ENCODE measurements at places on chromosomes 6 and 20.

DNA sequence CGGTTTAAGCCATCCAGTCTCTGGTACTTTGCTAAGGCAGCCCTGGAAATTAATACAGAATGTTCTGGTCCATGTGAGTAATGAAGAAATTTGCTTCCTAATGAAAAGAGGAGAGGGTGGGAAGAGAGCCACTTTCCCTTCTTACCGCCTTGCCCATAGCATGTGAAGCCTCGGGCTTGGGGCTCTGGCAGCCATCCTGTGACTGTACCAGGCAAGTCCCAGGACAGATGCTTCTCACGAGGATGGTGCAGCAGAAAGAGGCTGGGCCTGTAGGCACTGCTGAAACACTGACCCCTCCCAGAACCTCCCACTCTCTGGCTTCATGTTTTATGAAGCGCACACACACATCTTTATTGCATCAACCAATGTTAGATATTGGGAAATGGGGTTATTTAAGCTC, 74.8 kb downstream of the IYD start:
- DNase-seq: no peak

- DNase-seq: no peak
These were observed 524.0 kb downstream of the CD83 start for GRCh38 chr6:14641423-14642135.

DNA sequence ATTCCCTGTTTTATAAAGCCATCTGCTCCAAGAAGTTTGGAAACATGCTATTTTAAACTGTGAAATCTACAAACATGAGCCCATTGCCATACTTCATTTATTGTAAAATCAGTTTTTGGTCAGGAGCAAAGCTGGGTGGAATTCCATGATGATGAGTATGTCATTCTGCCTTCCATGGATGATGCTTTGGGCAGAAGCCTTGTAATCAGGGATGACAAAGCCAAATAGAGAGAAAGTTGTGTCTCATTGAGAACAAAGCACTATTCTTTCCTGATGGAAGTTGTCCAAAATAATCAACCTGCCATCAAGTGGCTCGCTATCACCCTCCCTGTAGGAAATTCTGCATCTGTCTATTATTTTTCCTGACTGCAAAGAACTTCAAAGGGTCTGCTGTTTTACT, 313.0 kb upstream of the DEFB112 start:
- DNase-seq: no peak

DNA sequence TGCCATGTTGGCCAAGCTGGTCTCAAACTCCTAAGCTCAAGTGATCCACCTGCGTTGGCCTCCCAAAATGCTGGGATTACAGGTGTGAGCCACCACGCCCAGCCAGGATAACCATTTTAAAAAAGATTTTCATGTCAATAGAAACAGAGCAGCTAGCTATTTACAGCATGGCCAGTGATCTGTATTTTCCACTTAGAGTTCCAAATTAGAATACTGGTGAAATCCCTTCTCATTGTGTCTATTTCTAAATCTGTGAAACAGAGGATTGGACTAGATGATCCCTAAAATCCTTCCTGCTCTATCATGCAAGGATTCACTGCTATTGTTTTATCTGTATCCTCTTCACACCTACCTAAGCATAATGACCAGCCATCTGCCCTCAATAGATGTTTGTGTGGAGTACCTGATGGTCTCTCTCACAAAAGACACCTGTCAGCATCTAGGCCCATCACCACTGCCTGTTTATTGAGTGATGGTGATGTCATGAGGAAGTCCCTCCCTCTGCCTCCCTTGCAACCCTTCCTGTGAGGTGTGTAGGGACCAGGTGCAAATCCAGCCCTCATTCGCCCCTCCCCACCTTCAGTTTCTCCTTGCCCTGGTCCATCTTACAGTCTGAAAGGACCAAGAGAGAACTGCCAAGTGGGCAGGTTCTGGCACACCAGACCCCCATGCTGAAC, 26.5 kb upstream of the SMIM29 start:
- no peak for DNase-seq

DNA sequence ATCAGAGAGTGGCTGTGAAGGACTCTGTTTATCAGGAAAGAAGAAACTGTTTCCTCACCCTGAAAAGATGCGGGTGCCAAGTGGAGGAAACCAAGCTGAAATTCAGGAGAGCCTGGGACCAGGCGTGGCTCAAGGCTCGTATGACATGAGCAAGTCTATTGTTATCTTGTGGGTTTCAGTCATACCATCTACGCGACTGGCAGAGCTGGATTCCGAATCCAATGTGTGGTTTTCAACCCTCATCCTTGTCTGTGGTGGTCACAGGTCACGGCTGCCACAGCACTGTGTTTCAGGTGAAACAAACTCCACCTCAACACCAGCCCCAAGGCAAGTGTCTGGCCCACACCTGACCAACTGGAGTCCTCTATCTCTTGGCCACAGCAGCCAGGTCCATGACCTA, 9.1 kb downstream of the MC3R start:
- no peak for DNase-seq

DNA sequence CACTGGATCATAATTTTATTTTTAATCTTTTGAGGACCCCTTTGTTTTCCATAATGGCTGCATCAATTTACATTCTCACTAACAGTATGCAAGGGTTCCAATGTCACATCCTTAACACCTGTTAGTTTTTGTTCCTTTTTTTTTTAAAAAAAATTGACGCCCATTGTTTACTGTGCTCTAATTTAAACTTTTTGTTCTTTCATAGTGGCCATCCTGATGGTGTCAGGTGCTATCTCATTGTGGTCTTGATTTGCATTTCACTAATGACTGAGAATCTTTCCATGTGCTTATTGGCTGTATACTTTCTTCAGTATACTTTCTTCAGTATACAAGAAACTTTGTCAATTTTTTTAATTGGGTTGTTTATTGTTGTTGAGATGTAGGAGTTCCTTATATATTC, 347.0 kb downstream of the RNGTT start:
- no peak for DNase-seq

- DNase-seq: no peak
These were observed 1.5 kb upstream of the STX16 start for GRCh38 chr20:58649288-58650180.

DNA sequence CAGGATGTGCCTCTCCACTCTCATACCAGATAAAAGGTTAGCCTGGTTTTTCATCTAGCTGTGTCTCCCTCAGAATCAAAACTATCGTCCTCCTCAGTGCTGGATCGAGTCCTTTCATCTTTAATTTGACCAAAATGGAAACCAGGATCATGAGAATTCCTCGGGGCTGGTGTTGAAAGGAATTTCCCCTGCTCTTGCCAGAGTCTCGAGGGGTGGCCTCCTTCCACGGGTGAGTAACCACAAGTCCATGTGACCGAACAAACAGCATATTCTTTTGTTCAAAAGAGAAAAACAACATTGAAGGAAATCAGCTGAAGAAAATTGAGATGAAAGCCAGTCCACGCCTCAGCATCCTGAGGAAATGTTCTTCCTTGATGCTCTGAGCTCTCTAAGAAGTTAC, 165.9 kb upstream of the CDYL start:
- no peak for DNase-seq

DNA sequence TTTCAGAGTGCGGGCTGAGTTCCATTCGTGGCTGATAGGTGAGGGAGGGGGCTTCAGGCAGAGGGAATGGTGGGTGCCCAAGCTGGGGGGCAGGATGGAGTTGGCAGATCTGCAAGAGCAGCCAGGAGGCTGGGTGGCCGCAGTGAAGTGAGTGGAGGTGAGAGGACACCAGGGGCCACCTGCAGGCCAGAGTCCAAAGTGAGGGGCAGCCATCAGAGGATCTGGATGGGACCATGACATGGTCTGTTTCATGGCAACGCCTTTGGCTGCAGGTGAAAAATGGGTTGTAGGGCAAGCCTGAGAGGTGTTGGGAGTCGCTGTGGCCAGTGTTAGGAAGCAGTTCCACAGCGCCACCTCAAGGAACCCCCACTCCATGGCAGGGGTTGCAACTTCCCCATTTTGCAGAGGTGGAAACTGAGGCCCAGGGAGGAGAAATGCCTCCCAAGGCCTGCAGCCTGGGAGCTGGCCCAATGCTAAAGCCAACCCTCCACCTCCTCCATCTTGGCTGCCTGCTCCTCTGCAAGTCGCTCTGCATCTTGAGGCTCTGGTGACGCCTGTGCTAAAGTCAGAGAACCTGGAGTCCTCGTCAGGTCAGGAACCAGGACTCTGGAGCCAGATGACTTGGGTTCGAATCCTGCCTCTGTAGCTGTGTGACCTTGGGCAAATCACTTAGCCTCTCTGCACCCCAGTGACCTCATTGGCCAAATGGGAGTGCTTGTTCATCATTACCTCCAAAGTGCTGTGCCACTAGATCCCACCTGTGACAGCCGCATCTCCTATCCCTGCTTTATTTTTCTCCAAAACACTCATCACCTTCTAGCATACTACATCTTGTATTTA, 153.8 kb downstream of the CEBPB start:
- DNase-seq: no peak

DNA sequence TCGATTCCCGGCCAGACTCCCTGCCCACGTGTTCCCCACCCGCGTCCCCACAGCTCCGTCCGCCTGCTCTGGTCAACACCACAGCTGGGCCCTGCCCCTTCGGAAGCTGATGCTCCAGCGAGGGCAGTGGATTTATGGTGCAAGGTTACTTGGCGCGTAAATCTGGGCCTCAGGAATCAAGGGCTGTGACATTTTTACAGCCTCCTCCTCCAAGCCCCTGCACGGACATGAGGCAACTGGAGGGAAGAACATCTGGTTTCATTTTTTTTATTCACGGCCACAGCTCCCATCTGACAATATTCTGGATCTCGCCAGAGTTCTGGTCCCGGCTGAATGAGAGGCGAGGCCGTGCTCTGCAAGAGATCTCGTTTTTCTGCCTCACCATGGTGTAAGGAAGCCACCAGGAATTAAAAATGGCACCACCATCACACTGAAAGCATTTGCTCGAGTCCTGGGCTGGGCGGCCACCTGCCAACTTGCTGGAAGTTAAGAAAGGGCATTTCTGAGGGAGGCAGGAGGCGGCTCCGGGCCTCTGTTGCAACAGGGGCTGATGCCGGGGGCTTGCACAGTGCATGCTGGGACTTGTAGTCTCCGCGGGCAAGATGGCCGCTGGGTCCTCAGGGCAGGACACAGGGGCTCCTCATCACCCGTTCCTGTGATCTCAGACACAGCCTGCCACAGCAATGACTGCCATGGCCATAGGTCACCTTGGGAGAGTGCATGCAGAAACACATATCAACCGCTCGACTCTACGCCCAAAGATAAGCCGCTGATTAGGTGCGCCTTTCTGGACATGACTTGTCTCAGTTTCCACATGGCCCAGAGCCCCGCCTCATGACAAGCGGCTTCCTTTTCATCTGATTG, 148.5 kb downstream of the LY86 start:
- no peak for DNase-seq

- DNase-seq: no peak
These were observed 295.9 kb downstream of the NKAIN2 start for GRCh38 chr6:124099520-124099919.

- no peak for DNase-seq
These were observed 1.1 kb downstream of the SPTLC3 start for GRCh38 chr20:13009682-13010406.

DNA sequence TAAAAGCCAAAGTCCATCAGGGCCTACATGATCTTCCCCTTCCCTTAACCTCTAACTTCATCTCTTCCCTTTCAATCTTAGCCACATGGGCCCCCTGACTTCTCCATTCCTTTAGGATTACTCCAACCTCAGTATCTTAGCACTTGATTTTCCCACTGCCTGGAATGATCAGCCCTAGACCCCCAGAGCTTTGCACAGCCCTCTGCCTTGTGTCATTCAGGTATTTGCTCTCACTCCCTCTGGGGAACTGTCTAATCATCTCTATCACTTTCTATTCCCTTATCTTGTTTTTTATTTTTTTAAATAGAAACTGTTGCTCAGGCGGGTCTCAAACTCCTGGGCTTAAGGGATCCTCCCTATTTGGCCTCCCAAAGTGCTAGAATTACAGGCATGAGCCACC, 13.3 kb upstream of the ZNFX1 start:
- no peak for DNase-seq

DNA sequence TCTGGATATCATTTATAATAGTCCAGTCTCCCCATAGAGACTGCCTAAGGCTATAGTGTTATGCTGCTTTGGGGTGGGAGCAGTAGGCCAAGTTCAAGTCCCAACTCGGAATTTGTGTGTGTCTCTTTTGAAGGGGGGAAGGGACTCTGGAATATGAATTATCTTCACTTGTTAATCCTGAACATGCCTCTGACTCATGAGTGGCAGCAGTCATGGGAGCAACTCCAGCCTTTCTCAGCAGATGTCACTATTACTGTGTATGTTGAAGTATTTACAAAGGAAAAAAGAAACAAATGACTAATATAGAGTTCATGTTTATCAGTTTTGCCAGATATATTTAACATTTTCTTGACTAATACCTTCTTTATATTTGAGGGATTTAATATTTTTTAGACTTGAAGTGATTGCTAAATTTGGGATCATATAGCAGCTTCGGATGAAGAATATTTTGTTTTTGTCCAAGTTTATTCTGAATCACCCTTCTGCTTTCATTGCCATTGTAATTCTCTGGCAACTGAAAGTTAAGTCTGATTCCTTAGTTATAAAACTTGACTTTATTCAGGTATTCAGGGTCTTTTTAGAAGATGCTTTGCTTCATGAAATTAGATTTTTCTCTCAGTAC, 23.4 kb downstream of the FAM217A start:
- DNase-seq: no peak

DNA sequence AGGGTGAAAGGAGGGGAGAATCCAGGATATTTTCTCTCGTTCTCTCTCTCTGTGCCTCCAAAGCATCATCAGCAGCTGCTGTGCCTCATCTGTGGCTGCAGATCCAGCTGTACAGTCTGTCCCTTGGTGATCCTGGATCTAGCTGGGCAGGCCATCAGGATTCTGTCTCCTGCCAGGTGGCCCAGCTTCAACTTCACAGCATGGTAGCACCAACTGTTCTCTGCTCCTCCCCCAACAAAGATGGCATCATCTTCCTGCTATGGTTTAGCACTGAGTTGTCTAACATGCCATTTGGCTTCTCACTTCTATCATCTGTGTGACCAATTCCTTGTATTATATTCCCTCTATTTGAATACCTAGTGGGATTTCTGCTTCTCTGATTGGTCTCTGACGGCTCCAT, 28.6 kb upstream of the ARFGEF2 start:
- peak; percentile 94 for DNase-seq

DNA sequence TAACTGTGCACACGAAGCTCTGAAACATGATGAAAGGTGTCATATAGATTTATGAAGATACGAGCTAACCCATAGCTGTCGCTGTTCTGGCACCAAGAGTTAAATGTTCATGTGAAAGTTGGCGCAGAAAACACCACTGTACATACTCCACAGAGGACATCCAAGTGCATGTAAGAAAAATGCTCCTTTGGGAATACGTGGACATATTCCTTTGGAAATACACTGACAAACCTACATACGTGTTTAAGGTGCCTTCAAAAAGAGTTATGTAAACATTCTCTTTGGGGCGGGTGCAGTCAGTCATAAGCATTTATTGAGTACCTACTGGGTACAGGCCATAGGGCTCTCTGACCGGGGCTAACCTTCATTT, 723 bp upstream of the ARID1B start:
- DNase-seq: no peak

GRCh38 chr6:162026031-162026430, 701.5 kb downstream of the PRKN start:
- DNase-seq: no peak

DNA sequence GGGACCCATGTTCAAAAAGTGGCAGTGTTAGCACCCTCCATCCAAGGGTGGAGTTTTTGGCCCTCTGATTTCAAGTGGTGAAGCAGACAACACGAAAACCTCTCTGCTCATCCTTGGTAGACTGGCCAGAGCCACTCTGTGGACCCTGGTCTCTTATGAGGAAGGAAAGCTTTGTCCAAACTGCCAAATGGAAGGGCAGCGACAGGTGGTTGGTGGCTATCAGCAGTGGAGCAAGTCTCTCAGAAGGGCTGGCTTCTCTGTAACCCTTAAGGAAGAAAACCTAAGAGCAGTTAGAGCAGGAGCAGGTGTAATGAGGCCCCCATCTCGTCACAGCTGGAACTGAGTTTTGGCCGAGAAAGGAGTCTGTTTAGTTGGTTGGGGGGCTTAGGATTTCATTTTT, 155.8 kb downstream of the SLC16A10 start:
- no peak for DNase-seq
